ENCODE measurements at places on chromosomes 2 and 18.

DNA sequence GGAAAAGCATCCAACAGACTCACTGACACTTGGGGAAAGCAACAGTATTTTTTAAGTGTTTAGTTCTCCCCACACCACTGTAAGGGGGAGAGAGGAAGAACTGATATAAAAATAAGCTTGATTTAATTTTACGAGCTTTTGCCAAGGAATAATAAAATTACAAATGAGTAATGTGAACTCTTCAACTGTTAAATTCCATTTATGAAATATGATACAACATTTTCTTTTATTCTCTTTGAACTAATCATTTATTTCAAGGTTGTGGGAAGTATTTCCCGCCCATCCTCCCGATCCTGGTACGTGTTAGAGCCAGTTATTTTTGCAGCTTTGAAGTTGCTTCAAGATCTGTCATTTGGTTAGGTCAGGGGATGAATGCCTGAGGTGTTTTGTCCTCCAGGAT, 35.2 kb downstream of the WDPCP start:
- no peak for DNase-seq

DNA sequence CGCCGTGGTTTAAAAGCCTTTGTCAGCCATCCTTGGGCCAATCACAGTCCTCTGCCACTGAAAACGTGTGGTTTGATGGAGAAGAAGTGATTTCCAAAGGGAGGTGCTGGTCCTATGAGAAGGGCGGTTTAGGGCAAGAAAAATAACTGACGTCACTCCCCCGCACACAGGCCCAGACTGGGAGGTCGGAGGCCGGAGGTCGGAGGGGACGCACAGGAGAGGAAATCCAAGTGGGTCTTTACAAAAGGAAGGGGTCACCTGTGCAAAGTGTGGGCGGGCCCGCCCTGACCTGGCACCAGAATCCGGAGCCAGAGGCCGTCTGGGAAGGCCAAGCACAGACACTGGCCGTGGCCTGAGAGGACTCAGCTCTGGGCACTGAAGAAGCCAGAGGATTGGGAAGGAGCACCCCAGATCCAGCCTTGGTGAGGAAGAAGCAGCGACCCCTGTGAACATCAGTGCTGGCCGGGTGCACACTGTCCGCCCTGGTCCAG, 18.0 kb upstream of the KCNG2 start:
- peak; percentile 32 for DNase-seq

GRCh38 chr18:10017043-10017442, 103.2 kb downstream of the VAPA start:
- no peak for DNase-seq

GRCh38 chr2:217912098-217913024, 90.4 kb downstream of the TNS1 start:
- DNase-seq: no peak

DNA sequence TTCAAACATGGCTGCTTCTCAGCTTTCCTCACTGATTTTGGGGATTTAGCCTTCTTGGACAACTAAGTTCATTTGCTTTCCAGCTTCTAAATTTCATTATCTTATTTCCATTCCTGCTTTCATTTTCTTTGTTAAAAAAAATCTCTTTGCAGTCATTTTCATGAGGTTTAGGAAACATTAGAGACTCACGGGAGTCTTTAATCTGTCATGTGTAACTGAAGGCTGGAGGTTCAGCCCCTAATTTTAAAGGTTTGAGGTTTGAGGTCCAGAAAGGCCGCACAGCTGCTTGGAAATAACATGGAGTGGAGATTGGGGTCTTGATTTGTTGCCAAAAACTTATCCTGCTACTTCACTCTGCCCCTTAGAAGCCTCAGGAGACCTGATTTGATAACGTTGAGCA, 30.3 kb downstream of the PROKR1 start:
- no peak for DNase-seq

DNA sequence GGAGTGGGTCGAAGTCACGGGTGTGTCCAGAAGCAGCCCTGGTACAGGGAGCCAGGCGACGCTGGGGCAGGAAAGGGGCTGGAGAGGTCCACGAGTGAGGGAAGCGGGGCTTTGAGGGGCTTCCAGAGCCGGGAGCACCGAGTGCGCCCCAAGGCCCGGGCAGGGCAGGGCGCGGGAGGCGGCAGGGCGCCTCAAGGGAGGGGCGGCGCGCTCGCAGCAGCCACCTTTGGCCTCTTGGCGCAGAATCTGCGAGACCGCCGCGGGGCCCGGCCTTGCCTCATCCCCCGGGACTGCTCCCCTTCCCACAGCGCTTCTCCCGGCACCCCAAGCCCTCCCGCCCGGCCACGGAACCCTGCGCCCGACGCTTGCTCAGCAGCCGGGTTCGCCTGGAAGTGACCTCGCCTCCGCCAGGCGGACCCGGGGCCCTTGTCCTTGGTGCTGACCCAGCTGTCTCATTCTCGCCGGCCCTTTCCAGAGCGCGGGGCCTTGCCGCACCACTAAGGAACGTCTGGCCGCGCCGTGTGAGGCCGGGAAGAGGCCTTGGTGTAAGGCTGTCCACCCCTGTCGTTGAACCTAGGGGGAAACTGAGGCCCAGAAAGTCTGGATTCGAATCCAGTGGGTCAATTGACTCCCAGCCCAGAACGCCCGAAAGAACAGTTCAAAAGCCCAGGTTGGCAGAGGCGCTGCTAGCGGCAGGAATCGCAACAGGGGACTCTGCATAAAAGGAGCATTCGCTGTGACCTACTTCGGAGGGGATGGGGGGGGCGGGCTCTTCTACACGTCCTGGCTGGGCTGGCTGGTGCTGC, 584 bp upstream of the DNER start:
- peak; percentile 86 for DNase-seq

DNA sequence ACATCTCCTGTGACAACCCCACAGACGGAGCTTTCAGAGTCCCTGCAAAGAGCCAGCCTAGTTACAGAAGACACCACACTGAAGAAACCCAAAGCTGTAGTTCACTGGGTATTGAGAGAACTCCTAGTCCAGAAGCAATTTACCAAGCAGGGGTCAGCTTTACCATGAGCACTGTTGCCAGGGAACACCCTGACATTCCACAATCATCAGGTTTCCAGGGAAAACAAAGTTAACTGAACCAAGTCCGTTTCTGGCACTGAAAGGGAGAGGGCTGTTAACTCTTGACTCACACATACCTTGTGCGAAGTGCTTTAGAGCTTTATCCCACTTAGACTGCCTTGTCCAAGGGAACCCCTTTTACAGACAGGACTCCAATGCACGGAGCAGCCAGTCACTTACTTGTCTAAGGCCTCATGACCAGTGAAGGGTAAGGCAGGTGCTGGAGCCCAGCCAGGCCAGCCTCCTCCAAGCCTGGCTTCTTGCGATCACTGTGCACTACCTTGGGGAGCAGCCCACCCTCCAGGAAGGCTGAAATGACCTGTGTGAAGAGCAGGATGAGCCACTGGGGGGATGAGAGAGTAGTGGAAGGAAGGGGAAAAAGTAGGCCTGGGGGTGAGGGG, 53.9 kb downstream of the REEP1 start:
- no peak for DNase-seq

DNA sequence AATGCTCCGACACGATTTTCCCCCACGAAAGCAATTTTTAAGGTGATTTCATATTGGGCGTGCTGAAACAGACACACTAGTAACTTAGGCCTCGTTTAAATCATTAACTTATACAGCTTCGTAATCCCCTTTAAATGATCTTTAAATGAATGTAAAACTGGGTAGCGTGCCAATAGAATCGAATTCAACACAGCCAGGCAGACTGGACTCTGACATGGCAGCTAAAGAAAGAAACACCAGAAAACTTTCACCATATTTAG, 2.4 kb upstream of the ID2 start:
- DNase-seq: no peak

- DNase-seq: no peak
These were observed 205.9 kb upstream of the STK17B start for GRCh38 chr2:196376984-196377877.

- no peak for DNase-seq
These were observed 167.1 kb upstream of the PKDCC start for GRCh38 chr2:41880561-41881243.

GRCh38 chr2:157857881-157858280, 18.2 kb downstream of the ACVR1 start:
- no peak for DNase-seq

GRCh38 chr2:218995972-218996711, 2.9 kb upstream of the CRYBA2 start:
- peak; percentile 86 for DNase-seq

DNA sequence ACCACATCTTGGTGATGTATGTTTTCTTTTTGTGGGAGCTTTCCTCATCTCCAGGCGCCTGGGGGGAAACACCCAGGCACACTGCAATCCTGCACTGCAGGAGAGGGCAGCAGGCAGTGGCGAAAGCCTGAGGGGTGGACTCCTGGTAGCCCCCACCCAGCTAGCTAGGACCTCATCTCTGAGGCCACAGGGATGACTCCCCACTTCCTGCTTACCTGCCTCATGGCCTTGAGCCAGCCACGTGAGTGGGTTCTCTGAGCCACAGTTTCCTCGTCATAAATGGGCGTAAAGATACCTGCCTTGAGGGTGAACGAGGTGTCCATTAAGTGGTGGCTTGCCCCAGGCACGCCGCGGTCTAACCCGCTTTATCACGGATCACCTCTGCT, 19.1 kb downstream of the TRAF3IP1 start:
- no peak for DNase-seq

GRCh38 chr2:40095000-40095399, 315.9 kb upstream of the THUMPD2 start:
- no peak for DNase-seq

GRCh38 chr2:10817413-10817812, 4.8 kb upstream of the PDIA6 start:
- no peak for DNase-seq
